Suppressor macrophage treated with lipopolysaccharide for 4 hours (primary cell): ENCODE measurements at places on chromosomes 13 and 19.

DNA sequence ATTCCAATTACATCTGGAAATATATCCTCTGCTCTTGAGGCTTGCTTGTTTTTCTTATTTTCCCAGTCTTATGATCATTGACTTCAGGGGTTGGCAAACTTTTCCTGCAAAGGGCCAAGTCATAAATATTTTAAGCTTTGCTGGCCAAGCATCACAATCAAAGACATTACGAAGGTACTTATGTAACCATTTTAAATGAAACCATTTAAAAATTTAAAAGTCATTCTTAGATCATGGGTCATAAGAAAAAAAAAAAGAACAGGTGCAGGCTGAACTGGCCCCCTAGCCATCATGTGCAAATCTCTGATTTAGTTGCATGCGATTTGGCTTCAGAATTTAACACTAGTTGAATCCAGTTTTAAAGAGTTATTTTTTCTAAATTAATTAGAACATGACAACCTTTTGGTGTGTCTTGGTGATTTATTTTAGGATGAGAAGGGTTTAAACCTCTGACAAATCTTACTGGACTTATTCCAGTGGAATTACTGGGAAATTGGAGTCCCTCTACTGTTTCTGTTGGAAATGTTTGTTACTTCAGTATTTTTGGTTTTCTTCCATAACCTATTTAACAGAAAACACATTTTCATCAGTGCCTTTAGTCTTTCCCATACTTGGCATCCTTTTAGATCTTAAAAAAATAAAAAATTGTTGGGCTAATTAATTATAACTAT lies 148.1 kb downstream of the NHLRC3 start:
- no peak for DNase-seq

GRCh38 chr13:29472332-29472961 lies 123.0 kb downstream of the SLC7A1 start:
- DNase-seq, result peak; percentile 71

- DNase-seq, result no peak
Observed at GRCh38 chr13:32026623-32027022, 5.0 kb upstream of the FRY start.

GRCh38 chr19:45179072-45179891 lies 698 bp downstream of the BLOC1S3 start:
- peak; percentile 69 for DNase-seq
